ENCODE measurements at places on chromosomes 7 and 10.

- H3K27me3 ChIP-seq: no peaks in the 10 kb centered on the region
- DNase-seq: no peak
- no peak overlapping the region for H3K27ac ChIP-seq
These were observed 64.2 kb downstream of the PHYHIPL start for GRCh38 chr10:59240582-59241183.

DNA sequence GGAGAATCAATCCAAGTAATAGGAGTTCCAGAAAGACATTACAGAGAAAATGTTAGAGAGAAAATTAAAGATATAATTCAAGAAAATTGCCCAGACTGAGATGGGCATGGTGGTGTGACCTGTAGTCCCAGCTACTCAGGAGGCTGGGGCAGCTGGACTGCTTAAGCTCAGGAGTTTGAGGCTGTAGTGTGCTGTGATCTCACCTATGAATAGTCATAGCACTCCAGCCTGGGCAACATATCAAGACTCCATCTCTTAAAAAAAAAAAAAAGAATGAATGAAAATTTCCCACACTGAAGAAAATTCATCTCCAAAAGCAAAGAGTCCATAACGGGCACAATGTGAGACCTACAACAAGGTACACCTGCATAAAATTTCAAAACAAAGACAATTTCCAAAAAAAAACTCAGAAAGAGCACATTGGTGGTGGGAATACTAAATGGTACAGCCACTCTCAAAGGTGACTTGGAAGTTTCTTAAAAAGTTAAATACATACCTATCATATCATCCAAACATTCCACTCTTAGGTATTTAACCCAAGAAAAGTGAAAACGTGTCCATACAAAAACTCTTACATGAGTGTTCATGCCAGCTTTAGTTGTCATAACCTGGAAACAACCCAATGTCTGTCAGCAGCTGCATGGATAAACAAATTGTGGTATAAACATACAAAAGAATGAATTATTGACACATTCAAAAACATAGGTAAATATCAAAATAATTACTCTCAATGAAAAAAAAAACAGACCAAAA is 6.9 kb upstream of the RGS10 start:
- H3K27ac ChIP-seq: no peak overlapping the region
- H3K4me1 ChIP-seq: no peaks in the 10 kb centered on the region
- H3K4me3 ChIP-seq: no peak overlapping the region
- no peak for DNase-seq

GRCh38 chr7:43856996-43857395 is 12.3 kb downstream of the MRPS24 start:
- DNase-seq: peak; percentile 1
- H3K36me3 ChIP-seq: no peaks in the 10 kb centered on the region
- no peaks in the 10 kb centered on the region for H3K27me3 ChIP-seq
- H3K4me1 ChIP-seq: no peaks in the 10 kb centered on the region
- H3K27ac ChIP-seq: no peak overlapping the region

GRCh38 chr7:70033226-70033625 is 435.0 kb downstream of the AUTS2 start:
- no peaks in the 10 kb centered on the region for H3K4me1 ChIP-seq
- H3K27me3 ChIP-seq: no peaks in the 10 kb centered on the region
- no peak for DNase-seq
- H3K27ac ChIP-seq: no peak overlapping the region
- H3K4me3 ChIP-seq: no peak overlapping the region
- no peaks in the 10 kb centered on the region for H3K36me3 ChIP-seq
